ENCODE measurements at places on chromosomes 3 and 15. TPM values are rescaled to one million over a fixed set of nuclear protein-coding genes. Genes with fewer than 3 reads are reported as not detected.

The SLC24A5 gene
- total RNA-seq = not detected

The CYP19A1 gene
- not detected for total RNA-seq

The GOLGA8G gene
- not detected for total RNA-seq

The CLDN16 gene
- total RNA-seq = 0.37 TPM

The UNC13C gene
- not detected for total RNA-seq

The COPB2 gene
- 95.9 TPM for total RNA-seq

The NUP210 gene
- 0.21 TPM for total RNA-seq

The GOLGA6B gene
- not detected for total RNA-seq

The CYP1A2 gene
- total RNA-seq = not detected

The NPAP1 gene
- total RNA-seq = not detected

The ZNF280D gene
- total RNA-seq = 6.6 TPM

The PPCDC gene
- 36.6 TPM for total RNA-seq

The DOCK3 gene
- 0.42 TPM for total RNA-seq

The IQGAP1 gene
- 147 TPM for total RNA-seq

The LRRIQ4 gene
- total RNA-seq = not detected

The FBN1 gene
- 3.5 TPM for total RNA-seq

The KNL1 gene
- 20.0 TPM for total RNA-seq

The KCNMB3 gene
- total RNA-seq = 0.35 TPM

The SCG5 gene
- total RNA-seq = 1.3 TPM

The AMIGO3 gene
- 0.19 TPM for total RNA-seq

The C3orf20 gene
- total RNA-seq = not detected

The GLT8D1 gene
- 50.4 TPM for total RNA-seq

The SLC6A11 gene
- total RNA-seq = 0.35 TPM

The LRRC31 gene
- total RNA-seq = not detected

The SERPINI1 gene
- 3.8 TPM for total RNA-seq

The ISL2 gene
- total RNA-seq = 0.14 TPM

The ALDH1A2 gene
- total RNA-seq = not detected

The LIPH gene
- 9.6 TPM for total RNA-seq

The CACNA2D3 gene
- total RNA-seq = 0.14 TPM

The TMC3 gene
- total RNA-seq = not detected

The FBLN2 gene
- total RNA-seq = 3.7 TPM

The EPHB3 gene
- 23.4 TPM for total RNA-seq

The GABRR3 gene
- total RNA-seq = not detected

The ECE2 gene
- total RNA-seq = not detected

The TRMT10C gene
- total RNA-seq = 31.8 TPM

The OIP5 gene
- total RNA-seq = 15.5 TPM

The HTR3E gene
- total RNA-seq = not detected

The TM6SF1 gene
- total RNA-seq = not detected

The INTS14 gene
- total RNA-seq = 37.1 TPM

The ZNF80 gene
- not detected for total RNA-seq

The POC1A gene
- total RNA-seq = 10.6 TPM

The TYRO3 gene
- total RNA-seq = 5.7 TPM

The LMOD3 gene
- total RNA-seq = not detected

The PLA2G4B gene
- total RNA-seq = 18.6 TPM

The XXYLT1 gene
- total RNA-seq = 20.9 TPM

The IRAK2 gene
- total RNA-seq = 6.1 TPM

The CPN2 gene
- not detected for total RNA-seq

The ABCF3 gene
- 37.8 TPM for total RNA-seq

The VGLL3 gene
- 0.65 TPM for total RNA-seq

The SST gene
- not detected for total RNA-seq

The CHRNA3 gene
- 0.09 TPM for total RNA-seq
